ENCODE measurements at places on chromosomes 11 and 22.

- DNase-seq = no peak
Observed at GRCh38 chr11:69413015-69413801, 68.3 kb upstream of the LINC01488 start.

GRCh38 chr11:77188633-77189491, 60.8 kb downstream of the MYO7A start:
- DNase-seq = no peak

- no peak for DNase-seq
Observed at GRCh38 chr11:110087812-110088534, 5.2 kb upstream of the ZC3H12C start.

GRCh38 chr11:17991783-17992433, 20.9 kb downstream of the SERGEF start:
- DNase-seq = peak; percentile 38

GRCh38 chr11:9518835-9519410, 54.5 kb upstream of the WEE1 start:
- DNase-seq = no peak

DNA sequence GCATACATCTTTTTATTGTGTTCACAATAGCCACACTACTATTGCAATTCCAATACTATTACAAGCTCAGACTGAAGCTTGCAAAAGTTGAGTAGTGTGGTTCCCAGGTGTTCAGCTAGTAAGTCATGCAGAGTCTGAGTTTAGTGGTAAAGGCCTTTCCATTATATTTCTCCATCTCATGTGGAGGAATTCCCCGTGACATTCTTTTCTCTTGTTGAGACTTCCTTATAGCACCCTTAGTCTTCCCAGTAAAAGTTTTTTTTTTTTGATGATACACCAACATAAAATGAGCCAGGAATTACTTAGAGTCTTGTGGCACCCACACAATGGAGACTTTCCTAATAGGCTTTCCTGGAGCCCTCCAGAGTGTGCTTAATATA, 110.8 kb downstream of the UVRAG start:
- no peak for DNase-seq

DNA sequence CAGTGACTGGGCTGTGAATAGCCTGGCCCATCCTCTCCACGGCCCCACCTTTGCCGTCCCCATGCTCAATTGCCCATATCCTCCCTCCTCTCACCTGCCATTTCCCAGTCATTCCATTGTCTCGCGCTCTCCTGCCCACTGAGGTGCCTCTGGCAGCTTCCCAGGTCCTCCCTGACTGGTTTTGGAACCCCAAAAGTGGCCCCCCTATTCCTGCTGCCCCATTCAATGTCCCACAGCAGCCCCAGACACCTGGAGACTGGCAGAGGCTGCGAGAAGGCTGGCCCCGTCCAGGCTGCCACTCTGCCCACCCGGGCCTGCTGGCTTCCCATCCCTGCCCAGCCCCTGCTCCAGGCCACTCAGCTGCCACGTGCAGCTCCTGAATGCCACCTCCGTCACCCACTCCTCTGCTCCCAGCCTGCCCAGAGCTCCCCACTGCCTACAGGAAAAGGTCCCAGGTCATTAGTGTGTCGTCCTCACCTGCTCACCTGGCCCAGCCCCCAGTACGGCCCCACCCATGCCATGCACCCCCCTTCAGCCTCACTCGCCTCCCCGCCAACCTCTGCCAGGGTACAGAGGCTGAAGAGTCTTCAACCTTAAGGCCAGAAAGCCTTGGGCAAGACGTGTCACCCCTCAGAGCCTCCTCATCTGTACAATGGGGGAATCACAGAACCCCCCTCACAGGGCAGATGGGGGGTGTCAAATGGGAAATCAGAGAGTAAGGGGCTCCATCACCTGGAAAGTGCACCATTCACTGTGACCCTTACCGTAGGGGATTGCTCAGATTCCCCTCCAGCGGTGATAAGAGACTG, 37.5 kb downstream of the KCNJ4 start:
- no peak for DNase-seq

GRCh38 chr22:29937940-29938693, 55.1 kb downstream of the MTMR3 start:
- no peak for DNase-seq

- DNase-seq = no peak
Observed at GRCh38 chr11:101049123-101049522, 80.5 kb downstream of the PGR start.

- DNase-seq = no peak
Observed at GRCh38 chr11:30143098-30143705, 87.6 kb upstream of the FSHB start.

- DNase-seq = no peak
Observed at GRCh38 chr22:27670701-27671412, 130.7 kb downstream of the MN1 start.

- DNase-seq = no peak
Observed at GRCh38 chr22:33842006-33842354, 78.3 kb downstream of the LARGE1 start.

DNA sequence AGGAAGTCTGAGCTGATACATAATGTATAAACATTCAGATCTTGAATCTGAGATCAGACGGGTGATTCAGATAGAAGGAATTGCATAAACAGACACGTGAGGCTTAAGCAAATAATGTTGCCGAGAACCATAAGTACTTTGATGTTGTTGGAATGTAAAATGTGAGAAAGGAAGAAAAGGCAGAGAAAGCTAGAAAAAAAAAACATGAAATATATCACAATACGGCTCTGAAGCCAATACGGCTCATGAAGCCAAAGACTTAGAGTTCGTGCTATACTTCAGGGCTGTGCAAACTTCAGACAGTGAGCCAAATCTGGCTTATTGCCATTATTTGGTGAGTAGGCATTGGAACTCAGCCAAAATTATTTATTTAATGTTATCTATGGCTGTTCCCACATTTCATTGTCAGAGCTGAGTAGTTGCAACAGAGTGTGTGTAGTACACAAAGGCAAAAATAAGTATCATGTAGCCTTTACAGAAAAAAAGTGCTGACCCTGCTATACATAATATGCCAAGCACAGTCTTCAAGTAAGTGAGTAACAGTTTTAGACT, 673.3 kb downstream of the CNTN5 start:
- DNase-seq = no peak

DNA sequence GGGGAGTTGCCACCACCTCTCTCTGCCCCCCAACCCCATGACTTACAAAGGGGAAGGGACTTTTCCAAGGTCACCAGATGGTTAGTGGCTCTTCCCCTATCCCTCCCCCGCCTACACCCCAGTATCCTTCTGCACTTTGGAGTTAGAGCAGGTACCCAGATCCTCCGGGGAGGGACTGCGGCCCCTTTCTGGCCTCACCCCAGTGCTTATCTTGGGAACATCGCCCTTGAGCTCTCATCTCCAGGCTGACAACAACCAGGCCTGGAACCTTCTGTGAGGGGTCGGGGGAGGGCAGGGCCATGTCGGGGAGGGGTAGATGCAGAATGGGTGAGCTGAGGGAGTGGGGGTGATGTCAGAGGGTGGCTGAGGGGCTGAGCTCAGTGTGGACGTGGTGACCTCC, 7.5 kb upstream of the NAALADL1 start:
- no peak for DNase-seq

DNA sequence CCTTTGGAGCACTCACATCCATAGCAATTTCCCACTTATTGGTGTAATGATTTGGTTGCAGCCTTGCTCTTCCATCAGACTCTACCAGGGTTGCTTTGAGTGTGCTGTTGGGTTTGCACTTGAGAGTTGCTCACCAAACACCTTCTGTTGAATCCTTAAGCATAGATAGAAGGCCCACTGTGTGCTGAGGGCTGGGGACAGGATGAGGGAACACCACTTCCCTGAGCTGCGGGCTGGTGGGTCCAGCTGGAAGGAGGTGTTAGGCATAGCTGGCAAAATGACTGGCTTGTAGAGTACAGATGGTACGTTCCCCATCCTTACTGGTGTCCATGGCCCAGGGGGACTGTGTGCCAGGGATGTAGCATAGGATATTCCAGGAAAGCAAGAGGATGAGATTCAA, 3.9 kb downstream of the PRDM11 start:
- no peak for DNase-seq

DNA sequence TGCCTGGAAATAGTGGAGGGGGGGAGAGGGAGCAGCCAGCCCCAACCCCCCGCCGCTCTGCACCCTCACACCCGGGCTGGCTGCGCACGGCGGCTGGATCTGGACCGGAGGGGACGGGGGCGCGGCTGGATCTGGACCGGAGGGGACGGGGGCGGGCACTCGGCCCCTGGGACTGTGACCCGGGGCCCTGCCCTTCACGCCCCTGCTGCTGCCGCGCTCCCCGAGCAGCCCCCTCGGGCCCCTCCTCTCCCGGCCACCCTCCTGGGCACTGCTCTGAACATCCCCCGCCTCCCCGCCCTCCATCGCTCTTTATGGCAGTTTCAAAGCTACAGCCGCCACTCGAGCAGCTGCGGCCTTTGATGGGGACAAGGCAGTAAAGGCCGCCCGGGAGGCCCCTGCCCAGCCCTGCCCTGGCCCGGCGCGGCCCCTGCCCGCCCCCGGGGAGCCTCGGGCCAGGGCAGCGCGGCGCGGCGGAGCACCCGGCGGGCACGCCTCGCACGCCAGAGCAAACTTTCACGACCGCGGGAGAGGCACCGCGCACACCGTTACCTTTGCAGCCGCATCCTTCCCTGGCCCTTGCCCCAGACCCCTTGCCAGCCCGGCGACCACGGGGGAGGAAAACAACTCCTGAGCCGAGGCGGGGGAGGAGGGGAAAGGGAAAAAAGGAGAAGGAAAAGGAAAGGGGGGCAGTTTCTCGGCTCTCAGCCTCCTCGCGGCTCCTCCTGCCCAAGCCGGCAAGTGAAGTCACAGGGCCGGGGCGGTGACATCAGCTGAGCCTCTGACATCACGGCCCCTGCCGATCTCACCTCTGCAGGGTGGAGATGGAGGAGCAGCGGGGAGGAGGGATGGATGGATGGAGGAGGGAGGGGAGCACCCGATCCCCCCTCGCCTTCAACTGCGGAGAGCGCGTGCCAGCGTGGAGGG, 13.1 kb upstream of the TCF20 start:
- DNase-seq = peak; percentile 57

- DNase-seq = no peak
Observed at GRCh38 chr22:32407312-32407711, 4.7 kb downstream of the RTCB start.

DNA sequence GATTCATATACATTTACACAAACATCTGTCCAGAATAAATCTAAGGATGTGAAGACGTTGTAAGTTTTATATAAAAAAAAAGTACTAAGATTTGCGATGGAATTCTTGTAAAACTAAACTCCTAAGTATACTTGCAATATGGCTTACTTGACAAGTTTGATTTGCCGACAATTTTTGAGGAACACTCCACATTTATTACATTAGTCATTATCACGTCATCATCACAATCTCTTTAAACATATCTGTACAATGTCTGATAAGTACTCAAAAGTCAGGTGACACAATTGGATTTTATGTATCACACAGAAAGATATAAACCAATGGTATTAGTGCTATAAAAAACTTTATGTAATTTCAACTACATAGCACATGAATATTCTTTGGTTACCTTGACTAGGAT, 30.4 kb downstream of the IMMP1L start:
- DNase-seq = no peak

- no peak for DNase-seq
Observed at GRCh38 chr11:72343006-72343756, 91.2 kb downstream of the CLPB start.

GRCh38 chr22:38236786-38237185, 35.0 kb downstream of the MAFF start:
- DNase-seq = no peak

- no peak for DNase-seq
Observed at GRCh38 chr22:33321466-33321865, 263.3 kb upstream of the SYN3 start.

- DNase-seq = no peak
Observed at GRCh38 chr11:2158966-2159365, 2.0 kb downstream of the INS start.

- no peak for DNase-seq
Observed at GRCh38 chr11:77438487-77438886, 35.4 kb downstream of the PAK1 start.

DNA sequence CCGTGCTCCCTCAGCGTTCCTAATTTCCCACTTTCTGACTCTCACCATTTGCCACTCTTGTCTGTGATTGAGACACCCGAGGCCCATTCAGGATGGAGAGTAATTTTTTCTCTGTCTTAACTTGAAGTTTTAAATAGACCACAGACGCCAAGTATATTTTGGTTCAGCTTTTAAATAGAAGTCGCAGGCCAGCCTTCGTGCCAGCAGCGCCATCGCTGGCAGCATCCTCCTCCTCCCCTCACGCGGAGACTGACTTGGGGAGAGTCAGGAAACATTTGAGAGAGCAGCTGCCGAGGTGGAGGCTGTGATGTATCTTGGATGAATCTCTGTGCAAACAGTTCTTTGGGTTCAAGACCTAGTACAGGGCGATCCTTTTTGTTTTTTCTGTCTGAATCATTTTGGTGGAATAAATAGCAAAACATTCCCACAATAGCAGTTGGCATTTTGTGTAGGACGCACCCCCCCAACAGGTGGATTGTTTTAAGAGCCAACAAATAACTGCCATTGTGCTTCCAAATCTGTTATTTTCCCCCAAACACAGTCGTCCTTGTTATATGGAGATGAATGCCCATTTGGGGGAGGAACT, 889 bp upstream of the DMC1 start:
- DNase-seq = peak; percentile 37

GRCh38 chr22:35840302-35840739, 122.6 kb downstream of the APOL5 start:
- DNase-seq = peak; percentile 18

DNA sequence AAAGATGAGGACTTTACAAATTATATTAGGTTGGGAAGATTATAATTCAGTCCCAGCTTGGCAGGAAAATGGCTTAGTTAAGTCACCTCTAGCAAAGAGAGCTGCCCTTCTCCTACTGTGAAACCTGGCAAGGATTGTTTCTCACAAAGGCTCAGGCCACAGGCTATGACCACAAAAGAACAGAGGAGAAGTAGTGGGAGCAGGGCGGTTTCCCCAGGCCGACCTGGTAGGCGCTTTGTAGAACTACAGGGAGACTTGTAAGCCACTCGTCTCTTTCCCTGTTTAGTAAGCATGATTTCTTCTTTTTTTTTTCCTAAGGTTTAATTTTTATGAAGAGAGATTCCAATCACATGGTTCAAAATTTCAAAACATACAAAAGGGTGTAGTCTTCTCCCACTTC, 4.6 kb downstream of the SNAP29 start:
- no peak for DNase-seq

Measured in activated CD8-positive, alpha-beta memory T cell treated with anti-CD3 and anti-CD28 coated beads, Interleukin-2, amount 50 U/mL, for 4 hours (primary cell).